GOT3 (cell line): ENCODE measurements at places on chromosomes 3 and 15.

DNA sequence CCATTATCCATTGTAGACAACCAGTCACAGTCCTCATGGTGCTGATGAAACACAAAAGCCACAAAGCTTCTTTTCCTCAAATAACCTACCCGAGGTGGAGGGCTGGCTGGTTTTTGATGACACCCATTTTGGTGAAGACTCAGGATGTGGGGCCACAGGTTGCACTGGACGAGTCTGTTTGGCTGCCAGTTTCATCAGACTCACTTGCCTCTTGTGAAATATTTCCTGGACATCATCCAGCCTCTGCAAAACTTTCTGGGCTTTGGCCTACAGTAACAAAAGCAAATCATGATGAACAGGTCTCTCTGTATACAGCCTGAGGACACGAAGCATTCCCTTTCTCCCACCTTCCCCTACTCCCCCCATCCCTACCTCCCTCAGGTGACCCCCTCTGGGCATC lies 42.2 kb downstream of the B3GNT5 start:
- no peak for DNase-seq

DNA sequence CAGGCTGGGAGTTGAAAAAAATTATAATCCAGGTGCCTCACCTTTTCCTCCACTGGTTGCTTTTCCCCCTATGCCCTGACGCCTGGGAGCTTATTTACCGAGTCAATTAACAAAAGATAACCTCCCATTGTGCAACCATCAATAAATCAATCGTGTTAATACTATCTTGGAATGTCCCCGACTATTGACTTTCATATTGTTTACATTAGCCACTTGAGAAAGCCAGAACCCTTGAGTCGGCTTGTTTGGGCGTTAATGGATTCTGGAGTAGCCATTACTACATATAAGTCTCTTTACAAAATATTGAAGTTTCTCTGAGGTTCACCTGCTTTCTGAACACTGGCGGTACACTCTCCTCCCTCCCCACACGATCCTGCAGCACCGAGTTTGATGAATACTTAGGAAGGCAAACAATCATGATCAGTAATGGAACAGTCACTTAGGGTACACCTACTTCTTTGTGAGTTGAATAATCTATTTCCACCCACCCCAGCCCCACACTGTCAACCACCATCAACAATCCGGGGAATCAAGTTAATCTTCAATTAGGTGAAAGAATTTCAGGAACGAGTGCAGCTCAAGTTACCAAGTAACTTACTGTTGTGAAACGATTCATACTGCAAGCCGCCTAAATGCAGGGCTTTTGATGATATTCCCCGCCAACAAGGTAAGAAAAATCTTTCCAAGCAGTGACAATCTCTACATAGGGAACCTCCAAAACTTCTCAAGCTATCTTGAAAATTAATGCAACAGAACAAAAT lies 159.3 kb upstream of the NR2F2 start:
- DNase-seq, result no peak

DNA sequence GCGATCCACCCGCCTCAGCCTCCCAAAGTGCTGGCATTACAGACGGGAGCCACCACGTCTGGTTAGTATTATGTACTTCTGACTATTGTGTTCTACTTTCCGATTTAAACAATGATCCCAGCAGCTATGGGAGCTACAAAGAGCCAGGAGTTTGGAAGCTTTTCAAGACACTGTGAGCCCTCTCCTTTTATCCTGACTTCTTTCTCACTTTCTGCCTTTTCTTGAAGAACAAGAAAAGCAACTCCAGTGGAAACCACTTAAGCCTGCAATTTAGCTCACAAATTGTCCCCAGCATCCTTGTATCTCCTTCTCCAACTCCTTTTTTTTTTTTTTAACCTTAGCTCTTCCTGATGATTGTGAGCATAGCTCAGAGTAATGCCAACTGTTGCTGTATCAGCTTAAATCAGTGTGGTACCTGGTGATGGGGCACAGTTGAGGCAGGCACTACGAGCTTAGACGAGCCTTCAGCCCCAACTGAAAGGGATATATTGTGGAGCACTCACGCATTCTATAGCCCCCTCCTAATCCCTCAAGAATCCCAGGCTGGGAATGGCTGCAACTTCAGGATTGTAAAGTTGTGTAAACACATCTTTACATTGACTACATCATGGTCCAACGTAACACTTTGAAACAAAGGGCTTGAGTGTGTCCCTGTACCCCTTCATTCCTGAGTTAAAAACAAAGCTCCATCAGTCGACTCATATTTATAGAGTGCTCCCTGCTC lies 677.0 kb downstream of the FHIT start:
- no peak for DNase-seq

GRCh38 chr15:67422296-67422695 lies 98.6 kb upstream of the C15orf61 start:
- DNase-seq, result no peak

DNA sequence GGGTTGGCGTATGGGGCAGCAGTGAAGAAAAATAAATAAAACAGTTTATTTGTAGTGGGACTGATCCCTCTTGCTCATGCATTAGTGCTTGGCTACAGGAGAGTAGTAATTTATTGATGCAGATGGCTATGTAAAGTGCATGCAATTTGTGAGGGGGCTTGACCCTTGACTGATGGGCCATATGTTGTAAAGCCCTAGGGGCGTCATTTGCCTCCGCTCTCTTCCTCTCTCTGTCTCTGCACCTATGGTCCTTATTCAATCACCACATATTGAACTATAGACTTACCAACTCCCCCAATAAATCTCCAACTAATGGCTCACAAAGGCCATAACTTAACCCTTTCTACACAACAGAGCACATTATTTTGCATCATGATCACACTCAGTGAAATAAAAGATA lies 227.7 kb downstream of the ROBO2 start:
- no peak for DNase-seq

- no peak for DNase-seq
Observed at GRCh38 chr15:41804361-41804760, 23.5 kb upstream of the JMJD7 start.

GRCh38 chr15:66917904-66918448 lies 147.4 kb upstream of the SMAD3 start:
- no peak for DNase-seq

DNA sequence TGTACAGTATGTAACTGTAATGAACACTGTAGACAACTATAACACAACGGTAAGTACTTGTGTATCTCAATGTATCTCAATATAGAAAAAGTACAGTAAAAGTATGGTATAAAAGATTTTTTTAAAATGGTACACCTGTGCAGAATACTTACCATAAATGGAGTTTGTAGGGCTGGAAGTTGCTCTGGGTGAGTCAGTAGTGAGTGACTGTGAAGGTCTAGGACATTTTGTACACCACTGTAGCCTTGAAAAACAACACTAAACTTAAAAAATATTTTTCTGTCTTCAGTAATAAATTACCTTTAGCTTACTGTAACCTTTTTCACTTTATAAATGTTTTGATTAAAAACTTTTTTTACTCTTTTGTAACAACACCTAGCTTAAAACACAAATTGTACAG lies 142.9 kb downstream of the ATG7 start:
- no peak for DNase-seq

DNA sequence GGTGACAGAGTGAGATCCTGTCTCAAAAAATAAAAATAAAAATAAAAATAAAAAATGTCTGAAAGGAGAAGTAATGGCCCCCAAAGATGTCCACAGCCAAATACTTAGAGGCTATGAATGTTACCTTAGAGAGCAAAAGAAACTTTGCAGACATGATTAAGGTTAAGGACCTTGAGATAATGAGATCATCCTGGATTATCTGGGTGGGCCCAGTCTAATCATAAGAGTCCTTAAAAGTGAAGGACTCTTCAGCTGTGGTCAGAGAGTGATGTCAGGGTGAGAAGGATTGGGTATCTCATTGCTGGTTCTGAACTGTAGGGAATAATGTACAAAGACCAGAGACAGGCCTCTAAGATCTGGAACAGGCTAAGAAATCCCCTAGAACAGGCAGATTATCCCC lies 84.9 kb upstream of the POU1F1 start:
- no peak for DNase-seq

DNA sequence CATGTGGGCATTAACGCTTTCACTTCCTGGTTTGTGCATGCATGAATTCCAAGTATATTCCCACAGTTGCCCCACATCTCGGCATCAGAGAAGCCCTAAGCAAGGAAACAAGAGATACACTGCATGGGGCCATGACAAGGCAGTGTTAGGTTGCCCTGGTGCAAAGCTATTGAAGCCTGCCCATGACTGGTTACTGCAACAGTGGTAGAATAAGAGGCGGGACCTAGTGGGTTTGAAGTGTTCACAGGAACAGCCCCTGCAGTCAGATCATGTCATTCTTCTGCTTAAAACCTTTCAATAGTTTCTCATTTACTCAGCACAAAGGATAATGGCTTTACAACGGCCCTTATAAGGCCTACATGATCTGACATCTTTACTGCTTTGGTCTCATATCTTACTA lies 80.9 kb upstream of the TOPAZ1 start:
- DNase-seq, result no peak

DNA sequence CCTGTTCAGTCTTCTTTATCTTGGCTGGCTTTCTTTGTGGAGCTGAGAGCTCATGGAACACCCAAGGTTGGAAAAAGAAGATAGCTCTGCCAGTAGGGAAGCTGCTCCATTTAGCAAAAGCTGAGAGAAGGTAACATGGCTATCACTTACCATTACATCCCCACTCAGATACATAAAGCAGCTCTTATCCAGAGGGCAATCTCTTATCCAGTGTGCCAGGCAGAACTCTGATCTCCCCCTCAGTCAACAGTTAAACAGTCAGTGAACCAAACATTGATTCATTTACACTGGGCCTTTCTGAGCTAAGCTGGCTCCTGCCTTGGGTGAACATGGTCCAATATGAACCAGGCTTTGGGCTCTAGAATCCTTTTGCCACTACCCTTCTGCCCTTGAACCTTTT lies 624.2 kb downstream of the NTRK3 start:
- no peak for DNase-seq

GRCh38 chr3:81753416-81754027 lies 7.9 kb downstream of the GBE1 start:
- no peak for DNase-seq

DNA sequence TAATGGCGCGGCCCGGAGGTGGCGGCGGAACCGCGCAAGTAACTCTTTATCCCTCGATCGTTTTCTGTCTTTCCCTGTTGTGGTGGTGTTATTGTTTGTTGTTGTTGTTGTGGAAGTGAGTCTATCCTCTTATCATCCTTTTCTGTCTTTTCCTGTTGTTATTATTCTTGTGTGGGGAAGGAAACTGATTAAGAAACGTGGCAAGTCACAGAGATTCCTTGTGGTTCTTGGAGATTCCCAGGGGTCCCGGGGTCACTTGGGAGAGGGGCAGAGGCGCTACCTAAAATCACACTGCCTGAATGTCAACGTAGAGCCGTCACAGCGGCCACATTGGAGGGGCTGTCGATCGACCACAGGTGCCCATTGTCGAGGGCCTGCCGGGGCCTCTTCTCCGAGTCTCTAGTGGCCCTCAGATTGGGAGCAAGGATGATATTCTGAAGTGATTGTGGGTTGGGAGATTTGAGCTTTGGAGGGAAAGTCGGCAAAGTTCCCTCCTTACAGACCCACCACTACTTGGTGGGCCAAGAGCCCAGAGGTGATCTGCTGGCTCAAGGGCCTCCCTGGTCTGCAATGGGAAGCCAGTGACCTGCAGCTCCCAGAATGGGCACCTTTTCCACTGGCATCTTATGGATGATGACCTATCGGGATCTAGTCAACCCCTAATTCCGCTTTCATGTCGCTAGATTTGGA lies 790 bp downstream of the PARP14 start:
- no peak for DNase-seq

GRCh38 chr15:68348081-68348480 lies 70.5 kb downstream of the FEM1B start:
- DNase-seq, result no peak

GRCh38 chr15:22877607-22878006 lies 39.1 kb downstream of the NIPA2 start:
- DNase-seq, result no peak

GRCh38 chr3:9914559-9915253 lies 2.2 kb upstream of the IL17RC start:
- no peak for DNase-seq

DNA sequence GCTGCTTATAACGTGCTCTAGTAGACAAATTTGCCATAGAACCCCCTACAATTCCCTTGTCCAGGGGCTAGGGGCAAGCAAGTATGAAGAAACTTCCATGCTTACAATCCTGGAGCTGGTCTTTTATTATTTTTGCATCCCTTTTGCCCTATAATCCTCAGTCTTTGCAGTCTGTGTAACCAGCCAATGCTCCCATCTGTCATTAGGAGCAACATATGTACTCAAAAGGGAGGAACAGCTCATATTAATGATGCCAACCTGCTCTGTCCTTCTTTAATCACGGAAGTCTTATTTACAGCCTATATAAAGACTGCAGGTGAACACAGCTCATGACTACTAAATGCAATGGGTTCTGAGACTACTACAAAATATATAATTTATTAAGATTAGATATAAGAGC lies 263.3 kb downstream of the ZIC1 start:
- no peak for DNase-seq

DNA sequence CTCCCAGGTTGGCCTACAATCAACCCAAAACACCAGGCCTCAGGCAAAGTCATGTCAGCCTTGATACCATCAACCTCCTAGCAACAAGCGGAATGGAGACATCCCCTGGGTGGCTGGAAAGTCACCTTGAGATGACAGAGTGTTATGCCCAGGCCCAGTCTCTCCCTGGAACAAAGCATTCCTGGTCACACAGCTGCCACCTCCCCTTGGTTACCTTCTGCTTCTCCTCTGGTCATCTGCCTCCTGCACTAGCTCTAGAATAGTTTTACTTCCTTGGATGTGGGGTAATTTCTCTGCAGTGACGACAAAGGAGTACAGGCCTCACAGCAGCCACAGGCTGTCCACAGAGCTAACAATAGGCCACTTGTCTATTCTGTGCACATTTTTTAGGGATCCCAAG lies 114.9 kb downstream of the RFTN1 start:
- no peak for DNase-seq

DNA sequence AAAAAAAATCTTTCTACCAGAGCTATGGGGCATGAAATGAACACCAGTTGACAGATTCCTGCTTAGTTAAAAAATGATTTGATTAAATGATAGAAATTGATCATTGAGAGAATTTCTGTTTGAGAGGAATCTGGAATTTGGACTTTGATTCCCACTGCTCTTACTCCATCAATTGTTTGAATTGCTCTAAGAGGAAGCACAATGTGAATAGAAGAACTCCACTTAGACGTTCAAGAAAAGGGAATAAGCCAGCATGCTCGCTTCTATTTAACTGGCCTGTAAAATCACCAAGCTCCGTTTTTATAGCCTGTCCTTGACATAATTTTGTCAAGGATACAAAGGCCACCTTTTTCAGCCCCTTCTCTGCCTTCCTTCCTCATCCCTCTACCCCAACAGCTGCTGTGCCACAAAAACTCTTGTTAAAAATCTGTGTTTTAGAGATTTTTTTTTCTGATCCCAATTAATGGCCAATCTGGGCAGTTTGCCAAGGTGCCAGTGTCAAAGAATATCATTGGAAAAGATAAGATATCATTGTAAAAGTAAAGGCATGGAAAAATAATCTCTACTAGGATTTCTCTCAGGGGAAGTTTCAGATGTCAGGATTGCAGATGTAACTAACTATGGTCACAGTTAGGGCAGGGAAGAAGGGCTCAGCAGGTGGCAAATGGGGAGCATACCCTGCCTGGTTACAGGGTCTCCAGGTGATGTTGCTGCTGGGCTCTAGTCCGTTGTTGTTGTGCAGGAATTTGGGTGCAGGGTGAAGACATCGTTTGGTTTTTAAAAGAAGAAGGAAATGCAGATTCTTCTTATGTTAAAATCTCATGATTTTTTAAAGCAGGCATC lies 301.8 kb upstream of the PDZRN3 start:
- DNase-seq, result no peak
